Naive thymus-derived CD8-positive, alpha-beta T cell (primary cell): ENCODE measurements at places on chromosomes 7 and 10.

DNA sequence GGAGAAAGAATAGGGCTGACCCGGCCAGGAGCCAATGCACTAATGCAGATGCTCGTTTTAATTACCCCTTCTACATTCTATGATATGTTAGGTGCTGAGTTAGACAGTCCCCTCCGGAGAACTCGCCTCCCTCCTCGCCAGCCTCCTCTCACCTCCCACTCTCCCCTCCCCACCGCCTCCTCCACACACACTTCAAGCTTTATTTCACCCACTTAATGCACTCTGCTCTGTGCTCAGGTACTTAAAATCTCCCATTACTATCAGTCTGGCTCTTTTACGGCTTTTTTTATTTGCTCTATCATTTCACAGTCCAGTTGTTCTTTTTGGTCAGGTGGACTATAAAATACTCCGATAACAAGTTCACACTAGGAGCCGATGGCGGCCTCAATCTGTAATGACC lies 231.6 kb downstream of the TEX36 start:
- H3K4me3 ChIP-seq, result no peak overlapping the region
- no peak for DNase-seq

DNA sequence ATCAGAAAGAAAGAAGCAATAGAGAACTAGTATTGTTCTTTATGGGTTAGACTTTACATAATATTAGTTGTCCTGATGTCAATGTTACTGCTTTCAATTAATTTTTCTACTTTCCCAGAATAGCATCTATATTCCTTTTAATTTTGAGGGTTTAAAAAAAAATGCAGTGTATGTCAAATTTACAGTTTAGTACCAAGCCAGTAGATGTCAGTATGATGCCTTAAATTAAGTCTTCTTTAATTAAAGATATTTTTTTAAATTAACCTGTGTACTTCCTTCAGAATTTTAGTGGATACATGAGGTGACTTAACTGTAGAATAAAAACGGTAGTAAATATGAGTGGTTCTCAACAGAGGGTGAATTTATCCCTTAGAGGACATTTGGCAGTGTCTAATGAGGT lies 35.2 kb upstream of the STOX1 start:
- H3K27ac ChIP-seq, result no peak overlapping the region
- no peak overlapping the region for H3K4me3 ChIP-seq
- no peak for DNase-seq
- peaks cover 12% of the 10 kb centered on the region for H3K36me3 ChIP-seq

GRCh38 chr10:70265032-70265689 lies 18.6 kb downstream of the NPFFR1 start:
- H3K4me3 ChIP-seq, result no peak overlapping the region
- H3K27ac ChIP-seq, result no peak overlapping the region
- H3K27me3 ChIP-seq, result peaks cover 3% of the 10 kb centered on the region
- H3K4me1 ChIP-seq, result no peaks in the 10 kb centered on the region
- no peaks in the 10 kb centered on the region for H3K36me3 ChIP-seq

- peaks cover 30% of the 10 kb centered on the region for H3K36me3 ChIP-seq
- peak overlapping the region; percentile 34 for H3K4me3 ChIP-seq
- H3K27me3 ChIP-seq, result peaks cover 35% of the 10 kb centered on the region
Measured at GRCh38 chr7:101302641-101303101, 18.9 kb downstream of the IFT22 start.

DNA sequence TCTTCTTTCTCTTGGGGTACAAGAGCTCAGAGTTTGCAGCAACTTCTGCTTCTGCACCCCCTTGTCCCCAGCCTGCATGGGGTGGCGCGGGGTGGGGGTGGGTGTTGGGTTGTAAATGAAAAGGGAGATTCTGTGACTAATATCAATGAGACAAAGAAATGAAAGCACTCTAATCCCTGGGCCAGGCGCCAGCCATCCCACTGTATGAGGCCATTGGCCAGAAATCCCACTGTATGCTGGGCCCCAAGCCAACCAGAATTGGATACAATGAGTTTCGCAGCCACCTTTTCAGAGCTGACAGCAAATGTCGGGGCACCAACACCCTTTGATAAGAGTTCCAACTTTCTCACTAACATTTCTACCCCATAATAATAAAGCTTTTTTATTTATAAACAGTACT lies 10.9 kb upstream of the PTN start:
- no peak for DNase-seq
- H3K27me3 ChIP-seq, result no peaks in the 10 kb centered on the region
- H3K4me3 ChIP-seq, result no peak overlapping the region
- H3K4me1 ChIP-seq, result no peaks in the 10 kb centered on the region

- no peak overlapping the region for H3K27ac ChIP-seq
- H3K4me3 ChIP-seq, result no peak overlapping the region
- H3K4me1 ChIP-seq, result peaks cover 6% of the 10 kb centered on the region
- H3K27me3 ChIP-seq, result no peaks in the 10 kb centered on the region
Measured at GRCh38 chr7:92657391-92657790, 67.2 kb upstream of the FAM133B start.

DNA sequence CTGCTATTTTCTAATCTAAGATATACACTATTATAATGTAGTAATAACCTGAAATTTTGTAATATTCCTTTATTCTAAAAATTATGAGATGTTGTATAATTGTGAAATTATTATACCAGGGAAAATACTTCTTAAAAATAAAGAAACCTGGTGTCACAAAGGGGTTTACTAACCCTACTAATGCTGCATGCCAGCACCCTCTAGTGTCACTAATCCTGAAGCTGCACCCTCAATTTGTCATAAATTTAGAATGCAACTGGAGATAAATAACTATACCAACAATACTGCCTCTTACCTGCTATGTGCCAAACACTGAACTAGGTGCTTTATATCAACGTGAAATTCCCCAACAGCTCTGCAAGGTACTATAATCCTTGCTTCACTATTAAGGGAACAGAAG lies 30.8 kb downstream of the TM9SF3 start:
- H3K4me1 ChIP-seq, result peaks cover 1% of the 10 kb centered on the region
- DNase-seq, result no peak
- H3K4me3 ChIP-seq, result no peak overlapping the region
- no peaks in the 10 kb centered on the region for H3K27me3 ChIP-seq

- H3K27ac ChIP-seq, result no peak overlapping the region
- no peaks in the 10 kb centered on the region for H3K4me1 ChIP-seq
- H3K36me3 ChIP-seq, result no peaks in the 10 kb centered on the region
- H3K4me3 ChIP-seq, result no peak overlapping the region
- peaks cover 9% of the 10 kb centered on the region for H3K27me3 ChIP-seq
Measured at GRCh38 chr10:129847741-129848483, 116.2 kb downstream of the EBF3 start.

GRCh38 chr7:80600046-80600445 lies 38.4 kb upstream of the CD36 start:
- DNase-seq, result no peak
- H3K27ac ChIP-seq, result no peak overlapping the region
- H3K4me3 ChIP-seq, result no peak overlapping the region
- no peaks in the 10 kb centered on the region for H3K27me3 ChIP-seq
- H3K4me1 ChIP-seq, result no peaks in the 10 kb centered on the region

- DNase-seq, result no peak
- H3K27me3 ChIP-seq, result no peaks in the 10 kb centered on the region
- H3K36me3 ChIP-seq, result no peaks in the 10 kb centered on the region
- no peak overlapping the region for H3K4me3 ChIP-seq
Measured at GRCh38 chr7:55774327-55775050, 88.1 kb downstream of the SEPTIN14 start.

- H3K4me1 ChIP-seq, result no peaks in the 10 kb centered on the region
- no peak overlapping the region for H3K4me3 ChIP-seq
- H3K27ac ChIP-seq, result no peak overlapping the region
- H3K27me3 ChIP-seq, result no peaks in the 10 kb centered on the region
- no peak for DNase-seq
- H3K36me3 ChIP-seq, result no peaks in the 10 kb centered on the region
Measured at GRCh38 chr10:103936022-103936421, 18.0 kb upstream of the STN1 start.

DNA sequence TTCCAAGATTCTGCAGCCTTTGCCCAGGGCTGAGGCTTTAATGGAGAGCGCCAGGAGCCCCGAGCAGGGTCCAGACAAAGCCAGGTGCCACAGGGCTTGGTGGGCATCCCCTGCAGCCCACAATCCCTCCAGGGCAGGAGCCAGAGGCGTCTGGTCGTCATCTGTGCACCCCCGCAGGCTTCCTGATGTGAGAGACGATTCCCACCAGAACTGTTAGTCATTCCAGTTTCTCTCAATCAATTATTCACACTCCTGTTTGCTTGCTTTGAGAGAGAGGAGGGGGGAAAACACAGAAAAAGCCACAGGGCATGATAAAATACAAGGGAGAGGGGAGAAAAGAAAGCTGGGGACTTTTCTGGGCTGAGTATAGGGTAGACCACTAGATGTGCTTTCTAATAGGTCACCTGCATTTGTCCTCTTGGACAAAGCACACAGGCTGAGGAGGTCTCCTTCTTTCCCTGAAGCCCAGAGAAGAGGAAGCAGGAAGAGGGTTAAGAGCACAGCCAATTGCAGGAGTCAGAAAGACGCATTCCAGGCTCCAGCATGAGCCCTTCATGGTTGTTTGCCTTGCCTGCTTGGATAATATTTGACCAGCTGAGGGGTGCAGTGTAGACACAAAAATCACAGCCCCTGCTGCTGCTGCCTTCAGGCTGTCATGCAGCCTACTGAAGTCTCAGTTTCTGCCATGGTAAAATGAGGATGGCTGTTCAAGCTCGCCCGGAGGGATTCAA lies 194.4 kb downstream of the PLXNA4 start:
- peaks cover 4% of the 10 kb centered on the region for H3K27me3 ChIP-seq
- H3K4me3 ChIP-seq, result no peak overlapping the region
- no peaks in the 10 kb centered on the region for H3K4me1 ChIP-seq
- H3K27ac ChIP-seq, result peak overlapping the region; percentile 3
- no peak for DNase-seq

DNA sequence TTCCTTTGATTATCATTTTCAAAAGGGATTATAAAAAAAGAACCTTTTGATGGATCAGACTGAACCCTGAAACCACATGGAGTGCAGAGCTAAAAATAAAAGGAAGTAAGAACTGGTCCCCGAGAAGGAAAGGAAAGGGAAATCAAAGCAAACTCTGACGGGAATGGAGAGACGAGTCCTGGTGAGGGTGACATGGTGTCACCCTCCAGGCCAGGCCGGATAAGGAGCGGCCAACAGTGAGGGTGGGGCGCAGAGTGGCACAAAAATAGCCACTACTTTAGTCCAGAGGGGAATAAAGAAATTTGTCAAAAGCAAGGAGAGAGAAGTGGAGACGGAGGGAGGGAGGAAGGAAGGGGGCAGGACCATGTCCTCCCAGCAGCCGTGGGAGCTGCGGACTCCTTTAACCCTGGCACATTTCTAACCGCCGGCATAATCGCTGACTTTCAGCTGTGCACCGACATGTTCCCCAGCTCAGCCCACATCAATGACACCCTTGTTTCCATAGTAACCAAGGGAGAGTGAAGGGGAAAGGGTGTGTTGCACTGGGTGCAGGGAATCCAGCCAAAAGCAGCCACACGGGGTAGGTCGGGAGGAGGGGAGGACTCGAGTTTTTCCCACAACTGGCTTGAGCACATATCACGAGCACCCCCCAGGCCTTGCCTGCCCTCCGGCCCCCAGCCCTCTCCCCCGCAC lies 29.7 kb downstream of the TRIM8 start:
- H3K4me3 ChIP-seq, result peak overlapping the region; percentile 81
- H3K4me1 ChIP-seq, result peaks cover 68% of the 10 kb centered on the region
- H3K36me3 ChIP-seq, result no peaks in the 10 kb centered on the region
- DNase-seq, result peak; percentile 51
- peak overlapping the region; percentile 94 for H3K27ac ChIP-seq

GRCh38 chr7:128904381-128905197 lies 5.9 kb downstream of the KCP start:
- H3K36me3 ChIP-seq, result no peaks in the 10 kb centered on the region
- no peak overlapping the region for H3K27ac ChIP-seq
- H3K27me3 ChIP-seq, result peaks cover 13% of the 10 kb centered on the region
- peak; percentile 35 for DNase-seq
- no peak overlapping the region for H3K4me3 ChIP-seq

DNA sequence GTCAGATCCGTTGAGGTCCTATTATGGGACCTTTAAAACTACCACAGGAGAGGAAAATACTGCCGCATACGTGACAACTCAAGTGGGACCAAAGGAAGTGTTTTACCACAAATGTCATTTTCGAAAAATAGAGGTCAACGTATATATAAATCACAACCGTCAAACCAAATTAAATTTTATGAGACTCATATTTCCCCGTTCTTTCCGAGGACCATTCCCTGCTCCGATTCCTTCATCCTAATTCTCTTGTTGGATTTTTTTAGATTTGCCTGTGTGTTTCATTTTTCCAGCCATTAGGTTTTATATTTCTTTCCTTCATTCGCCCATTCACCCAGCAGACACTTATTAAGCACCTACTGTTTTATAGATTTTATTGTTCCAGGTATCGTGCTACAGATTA lies 583.9 kb upstream of the FOXK1 start:
- H3K27me3 ChIP-seq, result peaks cover 1% of the 10 kb centered on the region
- no peak for DNase-seq
- no peaks in the 10 kb centered on the region for H3K36me3 ChIP-seq
- no peak overlapping the region for H3K27ac ChIP-seq
- no peaks in the 10 kb centered on the region for H3K4me1 ChIP-seq

DNA sequence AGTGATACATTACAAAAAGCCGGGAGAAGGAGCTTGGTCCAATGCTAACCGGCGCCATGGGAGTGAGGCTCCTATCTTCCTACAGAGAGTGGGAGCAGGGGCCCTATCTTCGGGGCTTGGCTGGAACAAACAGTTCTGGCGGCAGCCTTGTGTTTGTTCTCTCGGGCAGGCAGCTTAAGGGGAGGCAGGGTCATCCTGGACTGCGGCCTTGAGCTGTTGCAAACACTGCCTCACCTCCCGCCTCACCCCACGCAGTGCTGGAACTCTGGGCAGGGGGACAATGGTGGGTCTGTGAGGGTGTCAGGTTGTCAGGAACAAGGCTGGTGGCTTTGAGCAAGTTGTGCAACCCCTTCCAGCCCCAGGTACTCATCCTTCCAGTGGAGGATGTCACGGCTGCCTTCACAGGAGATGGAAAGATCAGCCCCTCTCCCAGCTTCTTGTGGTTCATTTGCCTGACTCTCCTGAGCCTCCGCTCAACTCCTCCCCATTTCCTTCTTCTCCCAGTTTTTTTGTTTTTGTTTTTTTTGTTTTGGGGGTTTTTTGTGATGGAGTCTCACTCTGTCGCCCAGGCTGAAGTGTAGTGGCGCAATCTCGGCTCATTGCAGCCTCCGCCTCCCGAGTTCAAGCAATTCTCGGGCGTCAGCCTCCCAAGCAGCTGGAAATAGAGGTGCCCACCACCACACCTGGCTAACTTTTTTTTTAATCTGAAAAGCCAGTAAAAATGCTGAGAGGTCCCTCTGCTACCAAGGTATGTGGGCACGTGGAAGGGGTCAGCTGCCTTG lies 57.4 kb downstream of the SPOCK2 start:
- no peak overlapping the region for H3K4me3 ChIP-seq
- no peak for DNase-seq
- H3K36me3 ChIP-seq, result no peaks in the 10 kb centered on the region
- H3K4me1 ChIP-seq, result no peaks in the 10 kb centered on the region
